ENCODE measurements at places on chromosomes 5 and 9. TPM values are rescaled to one million over a fixed set of nuclear protein-coding genes. Genes with fewer than 3 reads are reported as not detected.

The C9orf85 gene
- 19.1 TPM for total RNA-seq

The ADAMTS13 gene
- total RNA-seq: 0.84 TPM

GRCh38 chr5:128674837-128675446, 136.9 kb upstream of the FBN2 start:
- peak; percentile 68 for DNase-seq

DNA sequence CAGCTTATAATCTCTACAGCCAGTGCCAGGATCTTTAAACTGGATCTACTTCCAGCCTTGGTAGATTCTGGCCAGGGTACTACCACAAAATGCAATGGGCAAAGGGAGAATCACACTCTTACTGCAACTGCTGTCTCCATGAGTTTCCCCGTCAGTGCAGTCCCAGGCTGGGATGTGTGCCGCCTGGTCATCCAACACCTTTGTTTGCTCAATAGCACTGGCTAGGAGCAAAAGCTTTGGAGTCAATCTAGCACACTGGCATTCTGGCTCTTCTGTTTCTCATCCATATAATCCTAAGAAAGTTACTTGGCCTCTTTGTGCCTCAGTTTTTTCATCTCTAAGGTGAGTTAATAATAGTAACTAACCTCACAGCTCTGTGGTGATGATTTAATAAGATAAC, 96.9 kb downstream of the FBN2 start:
- DNase-seq: no peak

The GOLGA1 gene
- 12.6 TPM for total RNA-seq

The DND1 gene
- total RNA-seq: 0.14 TPM

GRCh38 chr5:160262151-160263074, 33.1 kb downstream of the FABP6 start:
- peak; percentile 70 for DNase-seq

Data from dermis blood vessel endothelial cell (primary cell).